ENCODE measurements at places on chromosomes 7 and 10.

- DNase-seq = no peak
Observed at GRCh38 chr10:11208908-11209829, 191.5 kb downstream of the CELF2 start.

DNA sequence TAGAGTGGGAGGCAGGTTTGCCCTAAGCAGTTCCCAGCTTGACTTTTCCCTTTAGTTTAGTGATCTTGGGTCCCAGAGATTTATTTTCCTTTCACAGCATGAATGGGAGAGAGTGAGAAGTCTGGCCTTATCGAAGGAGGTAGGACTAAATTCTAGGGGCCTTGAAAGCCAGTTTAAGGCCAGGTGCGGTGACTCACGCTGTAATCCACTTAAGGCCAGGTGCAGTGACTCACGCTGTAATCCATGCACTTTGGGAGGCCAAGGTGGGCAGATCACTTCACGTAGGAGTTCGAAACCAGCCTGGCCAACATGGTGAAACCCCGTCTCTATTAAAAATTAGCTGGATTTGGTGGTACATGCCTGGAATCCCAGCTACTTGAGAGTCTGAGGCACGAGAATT is 392.2 kb downstream of the ACTR3B start:
- DNase-seq = peak; percentile 52

GRCh38 chr10:28733245-28733644 is 55.9 kb downstream of the BAMBI start:
- no peak for DNase-seq

GRCh38 chr7:10973942-10974911 is 555 bp downstream of the PHF14 start:
- peak; percentile 73 for DNase-seq
